NCI-H510A treated with DMSO at 0.1 percent for 48 hours (cell line): ENCODE measurements at places on chromosomes 2 and 18.

- no peak for DNase-seq
Observed at GRCh38 chr2:25897506-25897905, 19.2 kb upstream of the ASXL2 start.

- no peak for DNase-seq
Observed at GRCh38 chr18:55863876-55864275, 275.9 kb upstream of the TCF4 start.

GRCh38 chr2:213279971-213280370 lies 4.3 kb upstream of the SPAG16 start:
- no peak for DNase-seq

- DNase-seq: no peak
Observed at GRCh38 chr18:67140495-67140894, 376.0 kb downstream of the DSEL start.

GRCh38 chr2:184215745-184216144 lies 382.6 kb upstream of the ZNF804A start:
- DNase-seq: no peak

- no peak for DNase-seq
Observed at GRCh38 chr2:229335330-229335729, 64.2 kb upstream of the PID1 start.

DNA sequence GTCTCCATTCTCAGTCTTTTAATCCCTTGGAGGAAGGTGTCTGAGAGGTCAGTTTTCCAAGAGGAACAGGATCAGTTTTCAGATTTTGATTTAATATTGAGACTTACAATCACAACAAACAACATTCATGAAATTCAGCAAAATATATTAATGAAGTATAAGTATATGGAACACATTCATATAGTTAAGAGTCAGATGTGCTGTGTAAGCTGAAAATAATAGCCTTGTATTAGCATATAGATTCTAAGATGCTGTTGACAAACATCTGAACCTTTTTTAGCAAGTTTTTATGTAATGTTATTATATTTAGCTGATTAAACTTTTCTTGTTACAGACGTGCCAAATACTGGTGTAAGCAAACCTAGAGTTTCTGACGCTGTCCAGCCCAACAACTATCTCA lies 163.9 kb downstream of the PKP4 start:
- DNase-seq: no peak
